Peyer's patch (tissue), 4 donors: ENCODE measurements at places on chromosomes 6 and 20. TPM values are rescaled to one million over a fixed set of nuclear protein-coding genes. Genes with fewer than 3 reads are reported as not detected.

Gene PNISR
- total RNA-seq, result 208 TPM

- DNase-seq, result no peak
Observed at GRCh38 chr20:40307997-40308396, 381.0 kb downstream of the MAFB start.

DNA sequence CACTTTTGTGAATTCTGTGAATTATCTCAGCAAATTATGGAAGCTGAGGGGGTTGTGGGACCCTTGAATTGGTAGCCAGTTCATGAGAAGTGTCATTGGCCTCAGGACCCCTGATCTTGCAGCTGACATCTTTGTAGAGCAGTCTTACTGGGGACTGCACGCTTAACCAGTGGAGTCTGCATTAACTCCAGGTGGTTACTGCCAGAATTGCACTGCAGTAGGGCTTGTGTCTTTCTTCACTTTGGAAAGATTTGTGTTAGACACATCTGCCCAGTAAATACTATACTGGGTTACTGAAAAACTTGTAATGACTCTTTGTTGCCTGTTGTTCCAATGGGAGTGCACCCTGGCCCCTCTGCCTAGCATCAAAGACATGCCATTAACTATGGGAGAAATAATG, 21.2 kb upstream of the CDKN1A start:
- DNase-seq, result no peak

Gene PRND
- not detected for total RNA-seq

Gene IL20RA
- not detected for total RNA-seq
